ENCODE measurements at places on chromosomes 4 and X. TPM values are rescaled to one million over a fixed set of nuclear protein-coding genes. Genes with fewer than 3 reads are reported as not detected.

The ADH1C gene
- 140 TPM for total RNA-seq

The KIF4A gene
- total RNA-seq, result 33.7 TPM

The GNL3L gene
- total RNA-seq, result 23.5 TPM

The CCNI gene
- total RNA-seq, result 159 TPM

The HS3ST1 gene
- total RNA-seq, result 6.6 TPM

The FGB gene
- total RNA-seq, result 0.13 TPM

The TMEM271 gene
- not detected for total RNA-seq

The MAEA gene
- total RNA-seq, result 124 TPM

The PDLIM5 gene
- total RNA-seq, result 168 TPM

The PIM2 gene
- 18.8 TPM for total RNA-seq

The SORBS2 gene
- 77.4 TPM for total RNA-seq

The EPGN gene
- not detected for total RNA-seq

The NSG1 gene
- 2.4 TPM for total RNA-seq

The TXK gene
- total RNA-seq, result 0.72 TPM

The LDOC1 gene
- total RNA-seq, result 3.8 TPM

The CNOT6L gene
- total RNA-seq, result 56.6 TPM

The FDCSP gene
- not detected for total RNA-seq

The CLDN34 gene
- 0.27 TPM for total RNA-seq

The ITGB1BP2 gene
- total RNA-seq, result 0.96 TPM

The SLITRK2 gene
- total RNA-seq, result 0.02 TPM

The ERAS gene
- not detected for total RNA-seq

The SYP gene
- total RNA-seq, result 7.4 TPM

The NLGN4X gene
- total RNA-seq, result 0.89 TPM

The DDX60 gene
- 22.6 TPM for total RNA-seq

The ODAPH gene
- not detected for total RNA-seq

The SSX4 gene
- not detected for total RNA-seq

The MEPE gene
- total RNA-seq, result not detected

The ZRSR2 gene
- total RNA-seq, result 8.4 TPM

The ADAMTS3 gene
- 0.15 TPM for total RNA-seq

The OCRL gene
- total RNA-seq, result 32.8 TPM

The ARL9 gene
- total RNA-seq, result 0.29 TPM

The TKTL2 gene
- total RNA-seq, result not detected

The PDCL2 gene
- not detected for total RNA-seq

The HNRNPDL gene
- total RNA-seq, result 95.5 TPM

The BEX1 gene
- total RNA-seq, result 1.9 TPM

The CTAG2 gene
- total RNA-seq, result not detected

The PRR32 gene
- not detected for total RNA-seq

The MAGEA3 gene
- total RNA-seq, result 0.40 TPM

The MAGEA12 gene
- not detected for total RNA-seq

The SORCS2 gene
- total RNA-seq, result 0.74 TPM

The ZDHHC15 gene
- total RNA-seq, result 0.35 TPM

The HSFX2 gene
- not detected for total RNA-seq

The PITX2 gene
- total RNA-seq, result 0.64 TPM

The EIF1AX gene
- 106 TPM for total RNA-seq

The ATOH1 gene
- total RNA-seq, result 34.4 TPM

The BEX2 gene
- 6.6 TPM for total RNA-seq

The CACNA1F gene
- total RNA-seq, result 1.0 TPM
